ENCODE measurements at places on chromosomes 5 and 9. TPM values are rescaled to one million over a fixed set of nuclear protein-coding genes. Genes with fewer than 3 reads are reported as not detected.

SLC35A4 gene
- total RNA-seq = 13.1 TPM

APBA1 gene
- 9.8 TPM for total RNA-seq

ZBTB34 gene
- 7.7 TPM for total RNA-seq

PCDHGA9 gene
- 4.5 TPM for total RNA-seq

ABO gene
- total RNA-seq = not detected

CAMK4 gene
- 10.3 TPM for total RNA-seq

NFIL3 gene
- 17.0 TPM for total RNA-seq

SV2C gene
- total RNA-seq = not detected

FAXDC2 gene
- total RNA-seq = 4.2 TPM

ACTBL2 gene
- total RNA-seq = 0.89 TPM

CTXN3 gene
- not detected for total RNA-seq

GRXCR2 gene
- not detected for total RNA-seq

POU5F2 gene
- total RNA-seq = 1.2 TPM

TXN gene
- 190 TPM for total RNA-seq

IFNB1 gene
- 0.30 TPM for total RNA-seq

ANKRD31 gene
- 0.14 TPM for total RNA-seq

SNCAIP gene
- 13.1 TPM for total RNA-seq

NR4A3 gene
- 0.30 TPM for total RNA-seq

SH2D3C gene
- total RNA-seq = 0.18 TPM

IL7R gene
- 3.6 TPM for total RNA-seq

DBH gene
- not detected for total RNA-seq

IL5 gene
- total RNA-seq = not detected

SOX30 gene
- not detected for total RNA-seq

CAVIN4 gene
- 2.4 TPM for total RNA-seq

CYLC2 gene
- not detected for total RNA-seq

PCDHGA2 gene
- 3.5 TPM for total RNA-seq

MCC gene
- total RNA-seq = 95.9 TPM

TGFBI gene
- 4,385 TPM for total RNA-seq

FAM193B gene
- 17.2 TPM for total RNA-seq

SLC46A2 gene
- not detected for total RNA-seq

ACOT12 gene
- not detected for total RNA-seq

TNFSF15 gene
- 0.32 TPM for total RNA-seq

CAMK2A gene
- total RNA-seq = 3.3 TPM

CATSPER3 gene
- not detected for total RNA-seq

TSLP gene
- 0.42 TPM for total RNA-seq

PCDHGA5 gene
- total RNA-seq = 0.92 TPM

GFI1B gene
- not detected for total RNA-seq

NME5 gene
- 2.0 TPM for total RNA-seq

LCN12 gene
- total RNA-seq = 0.51 TPM

OTP gene
- not detected for total RNA-seq

C7 gene
- not detected for total RNA-seq

HARS2 gene
- 28.2 TPM for total RNA-seq

GHR gene
- total RNA-seq = 3.2 TPM

NR5A1 gene
- total RNA-seq = not detected

TEK gene
- total RNA-seq = 89.3 TPM
